Uterus (tissue), 4 donors: ENCODE measurements at places on chromosomes 11 and 22. TPM values are rescaled to one million over a fixed set of nuclear protein-coding genes. Genes with fewer than 3 reads are reported as not detected.

GRCh38 chr11:61737636-61738386 is 14.6 kb upstream of the MYRF start:
- DNase-seq = no peak

- no peak for DNase-seq
Measured at GRCh38 chr11:90148900-90149299, 14.4 kb downstream of the NAALAD2 start.

DNA sequence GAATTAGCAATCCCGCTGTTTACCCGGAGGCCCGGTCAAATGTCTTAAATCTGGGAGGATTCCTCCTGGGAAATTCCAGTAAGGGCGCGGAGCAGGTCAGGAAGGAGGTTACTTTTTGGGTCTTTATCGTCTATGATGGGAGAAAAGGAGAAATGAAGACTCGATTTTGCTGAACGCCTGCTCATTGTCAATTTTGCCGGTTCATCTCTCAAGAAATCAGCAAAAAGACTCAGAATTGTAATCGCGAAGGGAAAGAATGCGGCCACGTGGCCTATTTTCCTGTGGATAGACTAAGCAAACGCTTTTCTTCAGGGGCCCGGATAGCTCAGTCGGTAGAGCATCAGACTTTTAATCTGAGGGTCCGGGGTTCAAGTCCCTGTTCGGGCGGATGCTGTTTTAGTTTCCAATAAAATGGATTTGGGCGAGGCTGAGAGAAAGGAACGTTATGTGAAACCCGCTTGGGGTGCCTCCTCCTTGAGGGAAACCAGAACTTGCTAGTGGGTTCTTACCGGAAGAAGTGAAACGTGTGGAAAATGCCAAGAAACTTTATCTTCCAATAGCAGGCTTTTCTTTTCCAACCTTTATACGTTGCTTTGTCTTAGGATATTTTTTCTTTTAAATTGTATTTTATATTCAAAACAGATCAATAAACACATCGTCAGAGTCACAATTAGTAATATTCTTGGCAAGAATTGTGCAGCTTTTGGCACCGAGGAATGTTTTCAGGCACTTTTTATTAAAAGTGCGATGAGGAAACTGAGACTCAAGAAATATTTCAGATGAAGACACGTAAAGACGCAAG is 45.0 kb downstream of the OR4D9 start:
- DNase-seq = peak; percentile 64

GRCh38 chr11:81070948-81071347 is 1630.1 kb upstream of the TENM4 start:
- no peak for DNase-seq

GRCh38 chr11:30000986-30001750 is 15.7 kb downstream of the KCNA4 start:
- no peak for DNase-seq

DNA sequence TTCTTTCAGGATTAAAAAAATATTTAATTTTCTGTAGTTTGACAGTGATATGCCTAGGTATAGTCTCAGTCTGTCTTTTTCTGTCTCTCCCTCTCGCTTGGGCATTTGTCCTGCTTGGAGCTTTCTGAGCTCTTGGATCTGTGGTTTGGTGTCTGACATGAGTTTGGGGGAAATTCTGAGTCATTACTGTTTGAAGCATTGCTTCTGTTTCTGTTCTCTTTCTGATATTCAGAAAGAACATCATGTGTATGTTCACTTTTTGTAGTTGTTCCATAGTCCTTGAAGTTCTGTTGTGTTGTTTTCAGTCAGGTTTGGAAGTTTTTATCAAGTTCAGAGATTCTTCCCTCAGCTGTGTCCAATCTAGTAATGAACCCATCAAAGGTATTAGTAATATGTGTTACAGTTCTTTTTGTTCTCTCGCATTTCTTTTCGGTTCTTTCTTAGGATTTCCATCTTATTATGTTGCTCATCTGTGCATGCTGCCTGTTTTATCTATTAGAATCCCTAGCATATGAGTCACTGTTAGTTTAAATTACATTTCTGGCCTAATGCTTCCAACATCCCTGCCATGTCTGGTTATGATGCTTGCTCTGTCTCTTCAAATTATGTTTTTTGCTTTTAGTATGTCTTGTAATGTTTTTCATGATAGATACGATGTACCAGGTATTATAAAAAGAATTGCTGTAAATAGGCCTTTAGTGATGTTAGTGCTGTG is 48.4 kb downstream of the DDX10 start:
- no peak for DNase-seq

- DNase-seq = no peak
Measured at GRCh38 chr11:102553835-102554282, 23.3 kb upstream of the MMP7 start.

The SCGB1A1 gene
- total RNA-seq = not detected

The HORMAD2 gene
- not detected for total RNA-seq
